ENCODE measurements at places on chromosomes 7 and 10. TPM values are rescaled to one million over a fixed set of nuclear protein-coding genes. Genes with fewer than 3 reads are reported as not detected.

The CHRM2 gene
- not detected for total RNA-seq

DNA sequence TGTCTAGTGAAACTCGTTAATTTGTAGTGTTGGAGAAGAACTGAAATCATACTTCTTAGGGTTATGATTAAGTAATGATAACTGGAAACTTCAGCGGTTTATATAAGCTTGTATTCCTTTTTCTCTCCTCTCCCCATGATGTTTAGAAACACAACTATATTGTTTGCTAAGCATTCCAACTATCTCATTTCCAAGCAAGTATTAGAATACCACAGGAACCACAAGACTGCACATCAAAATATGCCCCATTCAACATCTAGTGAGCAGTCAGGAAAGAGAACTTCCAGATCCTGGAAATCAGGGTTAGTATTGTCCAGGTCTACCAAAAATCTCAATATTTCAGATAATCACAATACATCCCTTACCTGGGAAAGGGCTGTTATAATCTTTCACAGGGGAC is 187.6 kb downstream of the CFTR start:
- no peaks in the 10 kb centered on the region for H3K4me1 ChIP-seq
- no peak for DNase-seq
- peaks cover 3% of the 10 kb centered on the region for H3K27me3 ChIP-seq
- H3K4me3 ChIP-seq = no peak overlapping the region
- no peak overlapping the region for H3K27ac ChIP-seq

DNA sequence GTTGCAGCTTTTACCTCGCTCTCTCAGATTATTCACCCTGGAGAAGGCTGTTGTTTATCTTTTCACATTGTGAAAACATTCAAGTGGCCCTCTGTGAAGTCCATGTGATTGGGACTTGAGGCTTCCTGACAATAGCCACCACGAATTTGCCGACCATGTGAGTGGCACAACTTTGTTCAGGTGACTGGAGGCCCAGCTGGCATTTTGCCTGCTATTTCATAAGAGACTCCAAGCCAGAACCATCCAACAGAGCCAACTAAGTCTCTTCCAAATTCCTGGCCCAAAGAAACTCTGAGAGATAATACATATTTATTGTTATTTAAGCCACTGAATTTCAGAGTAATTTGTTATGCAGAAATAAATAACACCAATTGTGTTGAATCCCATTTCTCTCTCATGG is 38.2 kb upstream of the CCSER2 start:
- no peak overlapping the region for H3K4me3 ChIP-seq
- peaks cover 22% of the 10 kb centered on the region for H3K4me1 ChIP-seq
- H3K27ac ChIP-seq = no peak overlapping the region
- no peak for DNase-seq

GRCh38 chr10:60208676-60209269 is 180.9 kb downstream of the ANK3 start:
- no peak overlapping the region for H3K4me3 ChIP-seq
- H3K27me3 ChIP-seq = no peaks in the 10 kb centered on the region
- peaks cover 19% of the 10 kb centered on the region for H3K4me1 ChIP-seq
- no peak overlapping the region for H3K27ac ChIP-seq
- peaks cover 16% of the 10 kb centered on the region for H3K36me3 ChIP-seq
- DNase-seq = no peak

GRCh38 chr7:90192876-90193750 is 18.4 kb upstream of the STEAP2 start:
- H3K4me3 ChIP-seq = no peak overlapping the region
- H3K27ac ChIP-seq = no peak overlapping the region
- no peaks in the 10 kb centered on the region for H3K27me3 ChIP-seq
- H3K4me1 ChIP-seq = no peaks in the 10 kb centered on the region
- no peak for DNase-seq

DNA sequence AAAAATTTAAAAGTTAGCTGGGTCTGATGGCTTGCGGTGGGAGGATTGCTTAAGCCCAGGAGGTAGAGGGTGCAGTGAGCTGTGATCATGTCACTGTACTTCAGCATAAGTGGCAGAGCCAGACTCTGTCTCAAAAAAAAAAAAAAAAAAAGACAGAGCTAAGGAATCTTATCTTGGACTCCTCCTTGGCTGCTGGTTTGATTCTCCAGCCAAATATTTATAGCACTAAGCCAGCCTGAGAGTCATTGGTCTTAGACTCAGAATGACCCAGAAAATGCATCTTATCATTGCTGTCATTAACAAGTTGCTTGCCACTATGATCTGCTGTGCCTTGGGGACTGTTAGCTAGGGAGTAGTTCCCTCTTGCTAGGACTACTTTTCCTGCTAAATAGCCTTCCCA is 164.7 kb downstream of the GNAT3 start:
- no peaks in the 10 kb centered on the region for H3K4me1 ChIP-seq
- H3K27me3 ChIP-seq = no peaks in the 10 kb centered on the region
- no peaks in the 10 kb centered on the region for H3K36me3 ChIP-seq
- H3K4me3 ChIP-seq = no peak overlapping the region
- H3K27ac ChIP-seq = no peak overlapping the region
- DNase-seq = no peak

DNA sequence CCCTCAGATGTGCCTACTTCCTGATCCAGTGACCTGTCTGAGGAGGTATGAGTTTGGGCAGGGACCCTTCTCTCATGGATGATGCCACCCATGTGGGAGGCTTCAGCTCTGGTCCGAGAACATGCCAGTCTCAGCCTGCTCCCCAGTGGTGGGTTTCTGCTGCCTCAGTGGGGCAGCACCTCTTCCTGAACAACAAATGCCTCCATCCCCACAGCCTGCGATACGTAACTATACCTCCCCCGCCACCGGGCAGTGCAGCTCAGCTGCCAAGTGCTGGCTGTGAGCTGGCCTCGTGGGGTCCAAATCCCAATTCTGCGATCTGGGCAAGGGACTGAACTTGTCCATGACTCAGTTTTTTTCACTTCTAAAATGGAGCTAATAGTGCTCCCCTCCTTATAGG is 3.1 kb downstream of the GDF10 start:
- H3K36me3 ChIP-seq = no peaks in the 10 kb centered on the region
- H3K27ac ChIP-seq = no peak overlapping the region
- DNase-seq = no peak
- H3K4me3 ChIP-seq = no peak overlapping the region
- H3K27me3 ChIP-seq = peaks cover 39% of the 10 kb centered on the region

DNA sequence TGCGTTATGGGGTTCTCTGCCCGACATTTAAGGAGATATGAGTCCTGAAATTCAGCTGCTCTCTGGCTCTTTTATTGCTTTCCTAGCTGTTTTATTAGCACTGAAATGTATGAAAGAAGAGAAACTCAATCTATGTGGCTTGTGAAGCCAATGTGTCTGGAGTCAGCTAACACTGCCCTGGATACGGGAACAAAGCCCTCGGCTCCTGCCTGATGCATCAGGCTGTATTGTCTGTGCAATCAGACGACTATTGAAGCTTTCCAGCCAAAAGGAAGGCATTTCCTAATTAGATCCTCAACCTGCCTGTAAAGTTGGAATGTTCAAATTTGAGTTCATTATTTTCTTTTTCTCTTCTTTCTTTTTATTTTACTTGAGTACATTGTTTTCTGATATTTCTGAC is 22.0 kb upstream of the TM9SF3 start:
- no peak overlapping the region for H3K27ac ChIP-seq
- DNase-seq = no peak
- H3K4me3 ChIP-seq = no peak overlapping the region
- peaks cover 1% of the 10 kb centered on the region for H3K4me1 ChIP-seq
- peaks cover 12% of the 10 kb centered on the region for H3K27me3 ChIP-seq

- no peak overlapping the region for H3K27ac ChIP-seq
- H3K36me3 ChIP-seq = no peaks in the 10 kb centered on the region
Measured at GRCh38 chr7:30241767-30242166, 42.6 kb upstream of the ZNRF2 start.

DNA sequence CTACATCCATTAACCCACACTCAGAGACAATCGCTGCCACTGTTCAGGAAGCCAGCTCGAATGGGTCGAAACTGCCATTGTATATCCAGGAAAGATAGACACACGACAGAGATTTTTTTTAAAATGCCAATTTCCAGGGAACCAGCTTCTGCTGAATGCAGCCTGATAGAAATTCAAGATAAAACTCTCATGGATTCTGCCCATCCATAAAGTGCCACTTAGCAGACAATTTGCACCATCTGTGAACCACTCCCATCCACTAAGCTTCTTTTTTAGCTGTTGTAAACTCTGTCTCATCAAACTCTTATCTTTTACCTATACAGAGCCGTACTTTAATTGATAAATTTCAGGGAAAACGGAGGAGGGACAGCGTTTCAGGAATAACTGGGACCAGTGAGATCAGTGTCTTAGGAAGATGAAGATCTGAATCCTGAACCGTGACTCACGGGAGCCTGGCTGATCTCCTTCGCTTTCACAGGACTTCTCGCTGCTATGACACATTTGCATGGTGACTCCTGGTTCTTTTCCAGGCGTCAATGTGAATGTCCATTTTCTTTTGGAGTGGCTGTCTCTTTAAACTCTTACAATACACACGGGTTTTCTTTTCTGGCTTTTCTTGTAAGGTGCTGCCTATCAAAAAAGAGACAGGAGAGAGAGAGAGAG is 103.4 kb downstream of the FAM204A start:
- H3K4me1 ChIP-seq = no peaks in the 10 kb centered on the region
- H3K27ac ChIP-seq = no peak overlapping the region
- H3K36me3 ChIP-seq = no peaks in the 10 kb centered on the region
- H3K4me3 ChIP-seq = no peak overlapping the region

GRCh38 chr10:132300582-132300981 is 7.2 kb downstream of the STK32C start:
- H3K27ac ChIP-seq = no peak overlapping the region
- no peaks in the 10 kb centered on the region for H3K36me3 ChIP-seq
- no peaks in the 10 kb centered on the region for H3K4me1 ChIP-seq
- no peak for DNase-seq

DNA sequence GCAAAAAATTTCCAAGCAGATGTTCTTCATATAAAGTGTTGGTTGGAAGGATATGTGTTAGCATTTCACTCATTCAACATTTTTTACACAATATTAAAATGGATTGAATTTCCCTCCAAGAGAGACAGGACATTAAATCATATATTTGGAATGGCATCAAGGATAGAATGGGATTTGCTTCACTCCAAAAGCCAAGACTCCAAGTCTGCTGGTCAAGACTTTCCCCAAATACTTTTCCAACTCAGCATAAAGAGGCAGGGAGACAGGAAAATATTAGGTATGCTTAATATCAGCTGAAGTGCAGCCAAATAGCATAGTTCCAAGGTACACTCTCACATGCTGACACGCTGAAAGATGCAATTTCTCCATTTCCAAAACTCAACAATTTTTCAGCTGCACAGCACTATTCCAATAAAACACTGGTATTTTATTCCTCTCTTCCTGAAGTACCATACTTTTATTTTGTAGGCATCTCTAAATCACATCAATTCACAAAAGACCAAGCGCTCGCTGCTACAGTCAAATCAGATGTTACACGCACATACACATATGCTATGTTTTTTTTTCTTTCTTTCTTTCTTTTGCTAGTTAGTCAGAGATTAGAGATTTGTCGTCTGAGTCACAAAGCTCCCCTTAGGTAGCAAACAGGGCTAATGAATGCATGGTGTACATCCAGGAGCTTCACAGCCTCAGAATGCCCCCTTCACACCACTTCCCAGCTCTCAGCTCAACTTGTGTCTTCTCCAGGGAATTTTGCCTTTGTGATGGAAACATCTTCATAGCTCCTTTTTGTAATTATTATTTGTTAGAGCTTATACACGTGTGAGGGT is 1033.8 kb upstream of the AUTS2 start:
- no peaks in the 10 kb centered on the region for H3K36me3 ChIP-seq
- H3K4me1 ChIP-seq = no peaks in the 10 kb centered on the region
- no peak overlapping the region for H3K4me3 ChIP-seq
- no peaks in the 10 kb centered on the region for H3K27me3 ChIP-seq
- no peak for DNase-seq
- H3K27ac ChIP-seq = no peak overlapping the region

DNA sequence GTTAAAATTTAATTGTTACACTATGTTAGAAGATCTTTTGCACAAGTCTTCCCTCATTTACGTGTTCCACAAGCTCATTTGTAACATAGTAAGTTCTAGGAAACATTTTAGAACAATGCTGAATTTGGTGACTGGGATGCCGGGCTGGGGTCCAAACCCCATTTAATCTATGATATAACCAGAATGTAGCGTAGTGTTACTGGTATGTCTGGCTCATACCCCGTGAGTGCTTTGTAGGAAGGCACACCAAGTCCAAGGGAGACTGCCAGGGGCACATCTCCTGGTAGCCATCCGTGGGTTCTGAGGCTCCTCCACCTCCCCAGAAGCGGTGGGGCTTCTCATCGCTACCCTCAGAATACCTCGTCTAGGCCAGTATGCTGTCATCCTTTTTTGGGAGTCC is 21.3 kb upstream of the TMEM236 start:
- no peak for DNase-seq
- no peaks in the 10 kb centered on the region for H3K4me1 ChIP-seq
- no peaks in the 10 kb centered on the region for H3K27me3 ChIP-seq
- H3K4me3 ChIP-seq = no peak overlapping the region
- H3K36me3 ChIP-seq = no peaks in the 10 kb centered on the region

GRCh38 chr7:132492823-132493445 is 83.3 kb downstream of the PLXNA4 start:
- H3K4me1 ChIP-seq = peaks cover 11% of the 10 kb centered on the region
- no peak overlapping the region for H3K27ac ChIP-seq
- peaks cover 12% of the 10 kb centered on the region for H3K27me3 ChIP-seq
- no peak for DNase-seq
- no peak overlapping the region for H3K4me3 ChIP-seq

GRCh38 chr7:140155428-140155827 is 21.4 kb downstream of the KDM7A start:
- H3K4me3 ChIP-seq = no peak overlapping the region
- DNase-seq = no peak
- H3K27me3 ChIP-seq = no peaks in the 10 kb centered on the region
- no peak overlapping the region for H3K27ac ChIP-seq
